Dermis blood vessel endothelial cell (primary cell): ENCODE measurements at places on chromosomes 4 and X. TPM values are rescaled to one million over a fixed set of nuclear protein-coding genes. Genes with fewer than 3 reads are reported as not detected.
A peak's percentile ranks its signal among the peaks of the same experiment; 100 is the strongest.

Gene F8A3
- 1.7 and 2.7 TPM in 2 replicates for total RNA-seq

- peak; percentile 9 for DNase-seq
Observed at GRCh38 chr4:8010618-8011017, 71.0 kb upstream of the AFAP1 start.

GRCh38 chr4:156578005-156578404 is 393.6 kb downstream of the PDGFC start:
- no peak for DNase-seq

DNA sequence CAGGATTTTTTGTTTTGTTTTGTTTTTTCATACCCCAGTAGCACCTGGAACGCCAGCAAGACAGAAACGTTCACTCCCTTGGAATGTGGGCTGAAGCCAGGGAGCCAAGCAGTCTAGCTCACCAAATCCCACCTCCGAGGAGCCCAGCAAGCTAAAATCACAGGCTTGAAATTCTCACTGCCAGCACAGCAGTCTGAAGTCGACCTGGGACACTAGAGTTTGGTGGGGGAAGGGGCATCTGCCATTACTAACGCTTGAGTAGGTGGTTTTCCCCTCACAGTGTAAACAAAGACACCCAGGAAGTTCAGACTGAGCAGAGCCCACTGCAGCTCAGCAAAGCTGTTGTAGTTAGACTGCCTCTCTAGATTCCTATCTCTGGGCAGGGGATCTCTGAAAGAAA is 99.6 kb upstream of the FGF16 start:
- no peak for DNase-seq

- peak; percentile 5 for DNase-seq
Observed at GRCh38 chr4:113106108-113106507, 56.7 kb downstream of the ANK2 start.

GRCh38 chr4:111960241-111960667 is 185.0 kb upstream of the FAM241A start:
- DNase-seq, result peak; percentile 49

DNA sequence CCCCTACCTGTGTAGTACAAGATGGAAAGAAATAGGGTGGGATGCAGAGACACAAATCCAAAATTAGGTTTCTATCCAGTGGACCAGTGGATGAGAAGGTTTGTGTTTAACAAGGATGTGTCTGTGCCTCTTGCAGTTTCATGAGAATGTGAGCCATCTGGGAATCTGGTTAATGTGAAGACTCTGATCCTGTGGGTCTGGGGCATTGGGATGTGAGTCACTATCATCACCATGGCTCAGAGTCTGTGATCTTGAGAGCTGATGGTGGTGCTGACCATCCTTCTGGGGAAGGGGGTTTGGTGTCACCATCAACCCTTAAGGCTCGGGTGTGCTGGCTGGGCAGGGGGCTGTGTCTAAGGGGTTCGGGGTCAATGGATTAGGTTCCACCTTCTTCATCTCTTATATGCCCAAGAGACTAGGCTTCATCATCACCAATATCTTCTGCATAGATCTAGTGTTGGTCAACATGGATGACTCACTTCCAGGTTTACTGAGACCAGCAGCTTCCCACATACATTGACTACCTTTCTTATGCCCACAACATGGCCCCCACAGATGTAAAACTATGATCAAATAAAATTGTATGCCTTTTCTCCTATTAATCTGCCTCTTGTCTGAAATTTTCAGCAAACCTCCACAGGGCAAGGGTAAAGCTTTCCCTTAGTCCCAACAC is 65.7 kb upstream of the MID1 start:
- no peak for DNase-seq

Gene LUZP4
- total RNA-seq, result not detected in 2 replicates

DNA sequence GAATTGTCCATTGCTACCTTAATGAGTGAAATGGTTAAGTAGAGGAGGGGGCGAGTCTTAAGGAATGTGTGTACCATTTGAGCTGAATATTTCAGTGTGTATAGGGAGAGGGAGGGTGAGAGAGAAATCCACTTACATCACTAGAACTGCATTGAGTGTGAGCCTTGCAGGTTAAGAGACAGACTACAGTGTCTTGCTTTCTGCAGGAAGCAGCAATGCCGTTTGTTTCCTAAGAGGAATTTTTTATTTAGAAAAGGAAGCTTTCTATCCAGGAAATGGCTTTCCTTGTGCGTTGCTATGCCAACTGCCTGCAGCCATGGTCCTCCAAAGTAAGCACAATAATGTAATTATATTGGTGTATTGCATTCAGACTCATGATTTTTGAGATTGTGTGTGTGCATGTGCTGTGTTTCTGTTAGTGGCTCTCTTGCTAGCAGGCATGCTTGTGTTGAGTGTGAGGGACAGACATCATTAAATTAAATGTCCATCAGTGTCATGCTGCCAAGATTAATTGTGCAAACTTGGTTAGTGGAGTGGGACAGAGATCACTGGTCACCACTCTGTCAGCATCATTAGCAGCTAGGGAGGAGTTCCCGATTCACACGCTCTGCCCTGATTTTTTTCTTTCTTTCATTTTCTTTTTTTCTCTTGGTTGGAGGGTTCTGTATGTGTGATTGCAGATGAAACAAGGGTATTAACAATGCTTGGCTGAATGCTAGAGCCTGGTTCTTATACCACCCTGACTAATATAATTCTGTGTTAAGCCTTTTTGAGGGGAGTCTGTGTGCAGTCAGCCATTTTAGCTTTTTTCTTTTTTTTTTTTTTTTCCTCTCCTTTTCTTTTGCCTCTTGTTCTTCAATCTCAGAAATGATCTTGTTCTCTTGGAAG is 164.3 kb downstream of the RAPGEF2 start:
- peak; percentile 81 for DNase-seq

DNA sequence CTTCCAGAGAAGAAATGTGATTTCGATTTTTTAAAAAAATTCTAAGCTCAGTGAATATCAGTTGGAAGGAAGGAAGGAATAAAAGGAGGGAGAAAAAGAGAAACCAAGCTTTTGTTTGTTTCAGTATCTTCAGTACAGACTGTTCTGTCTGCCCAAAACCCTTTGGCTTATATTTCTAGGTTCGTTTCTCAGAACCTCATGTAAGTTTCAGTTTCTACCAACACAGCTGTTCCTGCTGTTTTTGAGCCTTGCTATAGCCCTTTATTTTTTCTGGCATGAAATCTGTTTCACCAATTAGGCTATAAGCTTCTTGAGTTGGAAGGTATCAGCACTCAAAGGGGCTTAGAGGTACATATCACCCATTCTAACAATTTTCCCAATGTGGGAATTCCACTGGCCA is 157.9 kb downstream of the GBA3 start:
- DNase-seq, result no peak

- peak; percentile 69 for DNase-seq
Observed at GRCh38 chr4:144646523-144647094, 653 bp downstream of the HHIP start.
